ENCODE measurements at places on chromosomes 4 and X. TPM values are rescaled to one million over a fixed set of nuclear protein-coding genes. Genes with fewer than 3 reads are reported as not detected.

GRCh38 chrX:35340465-35340864 is 397.9 kb downstream of the FAM47B start:
- H3K4me3 ChIP-seq: no peak overlapping the region
- no peaks in the 10 kb centered on the region for H3K27me3 ChIP-seq
- H3K4me1 ChIP-seq: peaks cover 6% of the 10 kb centered on the region
- no peak overlapping the region for H3K27ac ChIP-seq
- no peaks in the 10 kb centered on the region for H3K36me3 ChIP-seq

DNA sequence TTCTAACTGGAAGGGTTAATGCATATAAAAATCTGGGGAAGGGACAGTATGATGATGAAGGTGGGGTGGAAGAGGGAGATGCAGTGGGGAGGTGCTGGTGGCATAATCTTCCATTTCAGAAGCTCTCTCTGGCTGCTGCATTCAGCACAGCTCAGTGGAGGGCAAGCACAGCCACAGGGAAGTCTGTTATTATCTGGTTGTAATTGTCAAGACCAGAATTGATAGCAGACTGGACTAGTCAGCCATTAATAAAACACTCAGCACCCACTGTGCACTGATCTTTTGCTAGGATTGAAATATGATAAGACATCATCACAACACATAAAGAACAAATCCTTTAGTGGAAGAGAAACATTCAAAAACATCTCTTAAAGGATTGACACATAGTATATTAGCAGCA is 414.2 kb upstream of the LCORL start:
- H3K27me3 ChIP-seq: no peaks in the 10 kb centered on the region
- H3K4me3 ChIP-seq: no peak overlapping the region
- H3K4me1 ChIP-seq: no peaks in the 10 kb centered on the region
- H3K27ac ChIP-seq: no peak overlapping the region
- no peaks in the 10 kb centered on the region for H3K36me3 ChIP-seq

DNA sequence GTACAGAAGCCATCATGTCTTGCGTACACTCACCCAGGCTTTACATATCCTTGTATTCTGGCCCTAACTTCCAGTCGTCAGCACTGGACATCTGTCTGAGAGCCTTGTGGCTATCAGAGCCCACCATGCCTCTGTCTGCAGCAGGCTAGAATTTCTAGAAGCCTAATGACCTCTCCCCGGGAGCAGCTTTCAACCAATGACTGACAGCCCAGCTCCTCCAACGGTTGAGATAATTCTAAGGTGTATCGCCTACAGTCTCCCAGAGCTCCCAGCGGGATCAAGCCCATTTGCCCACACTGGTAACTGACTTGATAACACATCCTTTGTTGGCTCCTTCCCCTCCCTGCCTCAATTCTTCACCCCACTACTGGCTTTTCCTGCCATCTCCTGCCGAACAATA is 562.8 kb downstream of the BCOR start:
- DNase-seq: no peak
- H3K36me3 ChIP-seq: no peaks in the 10 kb centered on the region
- H3K4me1 ChIP-seq: no peaks in the 10 kb centered on the region
- H3K27ac ChIP-seq: no peak overlapping the region

- no peaks in the 10 kb centered on the region for H3K27me3 ChIP-seq
- DNase-seq: no peak
- no peak overlapping the region for H3K27ac ChIP-seq
- no peaks in the 10 kb centered on the region for H3K4me1 ChIP-seq
These were observed 258.1 kb upstream of the VCX3A start for GRCh38 chrX:6793000-6793399.

- H3K36me3 ChIP-seq: no peaks in the 10 kb centered on the region
- no peaks in the 10 kb centered on the region for H3K4me1 ChIP-seq
- H3K27ac ChIP-seq: no peak overlapping the region
- H3K27me3 ChIP-seq: no peaks in the 10 kb centered on the region
These were observed 64.5 kb downstream of the DRD5 start for GRCh38 chr4:9845791-9846493.

- no peaks in the 10 kb centered on the region for H3K4me1 ChIP-seq
- H3K27me3 ChIP-seq: no peaks in the 10 kb centered on the region
- no peak overlapping the region for H3K4me3 ChIP-seq
These were observed 426.5 kb upstream of the PABPC4L start for GRCh38 chr4:134628066-134628465.

GRCh38 chrX:153778181-153778580 is 2.7 kb upstream of the SRPK3 start:
- H3K36me3 ChIP-seq: no peaks in the 10 kb centered on the region
- DNase-seq: peak; percentile 74
- no peaks in the 10 kb centered on the region for H3K4me1 ChIP-seq
- H3K27ac ChIP-seq: no peak overlapping the region
- no peaks in the 10 kb centered on the region for H3K27me3 ChIP-seq

DNA sequence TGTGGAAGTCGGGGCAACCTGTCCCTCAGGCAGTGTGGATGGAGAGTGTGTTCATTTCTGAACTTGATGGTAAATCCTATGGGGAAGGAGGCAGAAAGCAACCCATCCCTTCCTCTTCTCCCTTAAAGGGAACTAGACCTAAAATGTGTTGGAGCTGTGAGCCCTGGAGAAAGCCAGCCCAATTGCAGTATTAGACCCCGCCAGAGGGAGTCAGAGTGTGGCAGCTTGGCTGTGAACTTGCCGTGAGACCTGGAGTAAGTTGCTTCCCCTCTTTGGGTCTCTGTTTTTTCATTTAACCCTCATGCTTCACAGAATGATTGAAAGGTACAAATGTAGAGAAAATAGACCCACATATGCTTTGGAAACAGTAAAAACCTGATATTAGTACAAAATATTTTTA is 108.7 kb upstream of the PAK3 start:
- H3K4me3 ChIP-seq: no peak overlapping the region
- H3K36me3 ChIP-seq: no peaks in the 10 kb centered on the region
- H3K27me3 ChIP-seq: peaks cover 15% of the 10 kb centered on the region
- no peak overlapping the region for H3K27ac ChIP-seq
- DNase-seq: no peak
- H3K4me1 ChIP-seq: no peaks in the 10 kb centered on the region

- H3K4me3 ChIP-seq: no peak overlapping the region
- no peaks in the 10 kb centered on the region for H3K4me1 ChIP-seq
- H3K36me3 ChIP-seq: peaks cover 2% of the 10 kb centered on the region
- no peak for DNase-seq
These were observed 88.5 kb downstream of the KIT start for GRCh38 chr4:54746218-54746617.

TLL1 gene
- 2.1 TPM for total RNA-seq

ZMAT1 gene
- total RNA-seq: 4.7 TPM

ARSD gene
- total RNA-seq: 35.3 TPM

DTHD1 gene
- total RNA-seq: not detected

PHOX2B gene
- total RNA-seq: not detected
